ENCODE measurements at places on chromosomes 5 and 9.

- no peak overlapping the region for H3K4me3 ChIP-seq
- H3K27me3 ChIP-seq: peaks cover 22% of the 10 kb centered on the region
- no peak for DNase-seq
- H3K36me3 ChIP-seq: no peaks in the 10 kb centered on the region
- H3K4me1 ChIP-seq: peaks cover 24% of the 10 kb centered on the region
Observed at GRCh38 chr5:177103523-177104253, 17.0 kb downstream of the FGFR4 start.

- peaks cover 3% of the 10 kb centered on the region for H3K27me3 ChIP-seq
- peaks cover 9% of the 10 kb centered on the region for H3K36me3 ChIP-seq
- H3K4me3 ChIP-seq: no peak overlapping the region
- peaks cover 34% of the 10 kb centered on the region for H3K4me1 ChIP-seq
Observed at GRCh38 chr9:38527503-38527902, 92.9 kb downstream of the ANKRD18A start.

- no peaks in the 10 kb centered on the region for H3K36me3 ChIP-seq
- H3K4me3 ChIP-seq: no peak overlapping the region
- DNase-seq: no peak
- no peak overlapping the region for H3K27ac ChIP-seq
- peaks cover 10% of the 10 kb centered on the region for H3K4me1 ChIP-seq
- no peaks in the 10 kb centered on the region for H3K27me3 ChIP-seq
Observed at GRCh38 chr9:6876195-6876894, 118.6 kb downstream of the KDM4C start.

GRCh38 chr9:72292256-72292682 is 72.7 kb downstream of the ZFAND5 start:
- no peaks in the 10 kb centered on the region for H3K4me1 ChIP-seq
- H3K27ac ChIP-seq: no peak overlapping the region
- H3K36me3 ChIP-seq: no peaks in the 10 kb centered on the region
- H3K4me3 ChIP-seq: no peak overlapping the region
- DNase-seq: no peak

DNA sequence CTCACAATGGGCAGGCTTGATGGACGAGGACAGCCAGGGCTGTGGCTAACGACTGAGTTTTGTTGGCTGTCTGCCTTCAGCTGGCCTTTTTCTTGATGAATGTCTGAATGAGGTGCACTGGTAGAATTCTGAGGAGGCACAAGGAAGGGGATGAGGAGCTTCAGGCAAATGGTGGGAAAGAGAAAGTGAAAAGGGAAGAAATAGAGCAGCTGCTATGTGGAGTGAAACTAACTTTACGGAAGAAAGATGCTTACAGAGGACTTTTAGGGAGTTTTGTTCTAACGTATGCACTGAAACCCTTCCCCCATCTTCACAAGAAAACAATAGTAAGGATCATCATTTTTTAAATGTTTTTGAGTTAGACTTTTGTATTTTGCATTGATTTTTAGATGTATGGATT is 45.3 kb downstream of the OR2K2 start:
- peaks cover 5% of the 10 kb centered on the region for H3K27me3 ChIP-seq
- H3K4me3 ChIP-seq: no peak overlapping the region
- DNase-seq: no peak
- H3K36me3 ChIP-seq: no peaks in the 10 kb centered on the region
- peaks cover 4% of the 10 kb centered on the region for H3K4me1 ChIP-seq

DNA sequence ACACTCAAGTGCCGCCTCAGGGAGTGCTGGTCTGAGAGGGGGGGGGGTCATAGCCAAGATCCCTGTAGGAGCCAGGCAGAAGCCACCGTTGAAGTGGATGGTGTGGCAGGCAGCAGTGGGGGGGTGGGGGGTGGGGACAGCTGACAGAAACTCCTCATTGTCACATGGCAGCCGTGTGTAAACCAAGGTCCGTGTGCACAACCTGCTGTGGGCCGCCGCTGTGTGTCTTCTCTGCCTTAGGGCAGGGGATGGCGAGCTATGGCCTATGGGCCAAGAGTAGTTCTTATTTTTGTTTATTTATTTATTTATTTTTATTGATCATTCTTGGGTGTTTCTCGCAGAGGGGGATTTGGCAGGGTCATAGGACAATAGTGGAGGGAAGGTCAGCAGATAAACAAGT is 13.4 kb downstream of the SQSTM1 start:
- no peak for DNase-seq
- H3K27me3 ChIP-seq: no peaks in the 10 kb centered on the region
- H3K4me3 ChIP-seq: no peak overlapping the region

DNA sequence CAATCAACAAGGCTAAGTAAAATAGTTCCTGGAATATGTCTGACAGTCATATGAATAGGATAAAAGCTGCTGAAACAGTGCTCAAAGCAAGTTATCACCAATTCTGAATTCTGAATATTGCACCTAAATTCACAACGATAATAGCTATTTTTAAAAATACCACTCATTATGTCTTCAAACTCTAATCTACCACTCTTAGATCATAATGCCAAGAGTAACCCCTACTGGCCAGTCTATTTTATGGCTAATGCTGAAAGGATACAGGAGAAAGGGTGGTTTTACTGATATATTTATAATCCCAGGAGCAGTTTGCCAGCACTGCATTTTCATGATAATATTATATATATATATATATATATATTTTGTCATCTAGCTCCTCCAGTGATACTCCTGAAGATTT is 232.8 kb downstream of the PDE4D start:
- no peak for DNase-seq
- no peak overlapping the region for H3K27ac ChIP-seq
- H3K4me1 ChIP-seq: peaks cover 5% of the 10 kb centered on the region
- no peak overlapping the region for H3K4me3 ChIP-seq
- H3K27me3 ChIP-seq: no peaks in the 10 kb centered on the region

GRCh38 chr5:174022384-174023095 is 23.0 kb upstream of the NSG2 start:
- no peak for DNase-seq
- peak overlapping the region; percentile 31 for H3K4me3 ChIP-seq
- peaks cover 14% of the 10 kb centered on the region for H3K36me3 ChIP-seq
- H3K27me3 ChIP-seq: peaks cover 4% of the 10 kb centered on the region
- H3K4me1 ChIP-seq: peaks cover 22% of the 10 kb centered on the region

- DNase-seq: no peak
- H3K27ac ChIP-seq: no peak overlapping the region
- peaks cover 11% of the 10 kb centered on the region for H3K36me3 ChIP-seq
- H3K4me1 ChIP-seq: peaks cover 47% of the 10 kb centered on the region
Observed at GRCh38 chr9:20683351-20684034, 566 bp upstream of the FOCAD start.

DNA sequence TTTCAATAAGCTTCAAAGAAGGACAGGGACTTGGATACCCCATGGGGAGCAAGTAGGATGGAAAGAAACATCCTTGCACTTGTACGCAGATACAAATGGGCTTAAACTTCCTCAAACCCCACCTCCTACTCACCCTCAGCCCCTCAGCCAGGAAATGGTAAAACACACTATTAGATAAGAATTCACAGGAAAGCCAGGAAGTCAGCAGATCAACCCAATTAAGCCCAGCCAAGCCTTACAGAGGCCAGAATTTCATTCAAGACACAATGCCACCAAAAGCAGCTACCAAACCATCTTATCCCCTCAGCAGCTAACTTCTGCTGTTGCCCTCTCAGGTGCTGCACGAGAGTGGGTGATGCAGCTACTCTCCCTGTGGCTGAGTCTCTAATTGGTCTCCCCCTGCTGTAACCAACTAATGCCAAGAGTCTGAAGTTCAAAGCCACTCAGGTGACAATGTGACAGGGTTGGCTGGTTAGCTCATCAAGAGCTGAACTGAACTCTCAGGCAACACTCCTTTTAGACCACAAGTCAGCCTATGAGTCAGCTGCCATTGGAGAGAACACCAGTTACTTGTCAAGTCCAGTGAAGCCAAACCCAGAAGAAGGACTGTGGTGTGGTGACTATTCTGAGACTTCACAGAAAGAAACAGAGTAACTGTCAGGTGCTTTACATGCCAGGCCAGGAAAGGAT is 201.9 kb downstream of the ZNF608 start:
- H3K36me3 ChIP-seq: no peaks in the 10 kb centered on the region
- no peak overlapping the region for H3K4me3 ChIP-seq
- no peak for DNase-seq

GRCh38 chr5:167049043-167049663 is 1242.3 kb upstream of the WWC1 start:
- no peaks in the 10 kb centered on the region for H3K4me1 ChIP-seq
- no peaks in the 10 kb centered on the region for H3K27me3 ChIP-seq
- H3K4me3 ChIP-seq: no peak overlapping the region
- no peaks in the 10 kb centered on the region for H3K36me3 ChIP-seq

- no peaks in the 10 kb centered on the region for H3K36me3 ChIP-seq
- peaks cover 9% of the 10 kb centered on the region for H3K27me3 ChIP-seq
- no peak overlapping the region for H3K4me3 ChIP-seq
- H3K4me1 ChIP-seq: peaks cover 14% of the 10 kb centered on the region
Observed at GRCh38 chr5:150075233-150075632, 11.1 kb downstream of the CSF1R start.

Measured in nephron progenitor cell (in vitro differentiated cells).